ENCODE measurements at places on chromosomes 3 and 15. TPM values are rescaled to one million over a fixed set of nuclear protein-coding genes. Genes with fewer than 3 reads are reported as not detected.

DNA sequence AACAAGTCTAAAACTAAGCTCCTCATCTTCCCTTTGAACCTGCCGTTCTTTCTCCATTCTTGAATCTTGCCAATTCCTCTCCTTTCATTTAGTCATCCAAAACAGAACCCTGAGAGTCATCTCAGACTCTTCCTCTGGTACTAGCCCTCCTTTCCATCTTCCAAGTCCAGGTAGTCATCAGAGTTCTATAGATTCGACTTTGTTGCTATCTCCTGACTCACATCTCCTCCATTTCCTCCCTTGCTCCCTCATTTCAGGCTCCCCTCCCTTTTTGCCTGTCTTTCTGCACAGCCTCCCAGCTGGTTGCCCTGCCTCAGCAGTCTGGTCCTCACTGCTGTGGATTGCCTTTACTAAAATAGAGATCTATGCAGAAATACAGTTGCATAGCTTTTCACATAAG, 4.7 kb downstream of the ATG7 start:
- no peak for DNase-seq

DNA sequence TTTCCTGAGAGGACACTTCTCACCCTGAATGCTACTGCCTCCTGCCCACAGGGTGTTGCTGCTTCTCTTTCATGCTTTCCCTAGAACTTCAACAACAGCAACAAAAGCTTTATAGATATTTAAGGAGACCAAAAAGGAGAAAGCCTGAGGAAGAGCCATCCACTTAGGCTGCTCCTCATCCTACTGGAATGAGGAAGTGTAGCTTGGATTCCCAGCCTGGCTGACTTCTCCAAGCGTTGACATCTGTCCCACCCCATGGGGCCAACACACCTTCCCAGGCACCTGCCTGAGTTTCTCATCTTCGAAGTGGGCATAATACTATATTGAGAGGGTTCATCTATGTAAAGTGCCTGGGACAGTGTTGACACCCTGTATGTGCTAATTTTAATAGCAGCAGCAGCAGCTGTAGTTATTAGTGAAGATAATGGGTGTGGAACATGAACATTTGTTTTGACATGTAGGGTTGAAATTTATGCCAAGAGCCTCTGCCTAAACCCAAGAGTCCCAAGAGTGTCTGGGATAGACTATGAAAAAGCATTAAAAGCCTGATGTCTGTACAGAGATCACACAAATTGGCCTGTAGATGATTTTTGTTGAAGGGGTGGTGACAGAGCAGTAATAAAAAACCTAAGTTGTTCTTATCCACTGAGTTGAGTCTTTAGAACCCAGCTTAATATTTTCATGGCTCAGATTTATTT, 96.5 kb upstream of the PIAS1 start:
- DNase-seq, result no peak

DNA sequence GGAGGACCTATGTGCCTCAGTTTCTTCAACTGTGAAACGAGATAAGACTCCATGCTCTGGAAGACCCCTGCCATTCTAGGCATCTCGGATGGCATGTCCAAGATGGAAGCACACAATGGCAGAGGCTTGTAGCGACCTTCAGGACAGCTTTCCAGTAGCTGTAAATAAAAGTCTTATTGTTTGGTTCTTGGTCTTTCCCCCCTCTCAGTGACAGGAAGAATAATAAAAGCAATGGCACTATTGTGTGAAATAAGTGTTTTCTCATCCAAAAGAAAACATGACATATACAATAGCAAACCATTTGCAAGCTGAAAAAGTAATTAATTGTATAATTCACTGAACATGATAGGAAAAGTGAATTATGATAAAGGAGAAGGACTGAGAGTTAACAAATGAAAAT, 32.5 kb upstream of the CD47 start:
- DNase-seq, result no peak

DNA sequence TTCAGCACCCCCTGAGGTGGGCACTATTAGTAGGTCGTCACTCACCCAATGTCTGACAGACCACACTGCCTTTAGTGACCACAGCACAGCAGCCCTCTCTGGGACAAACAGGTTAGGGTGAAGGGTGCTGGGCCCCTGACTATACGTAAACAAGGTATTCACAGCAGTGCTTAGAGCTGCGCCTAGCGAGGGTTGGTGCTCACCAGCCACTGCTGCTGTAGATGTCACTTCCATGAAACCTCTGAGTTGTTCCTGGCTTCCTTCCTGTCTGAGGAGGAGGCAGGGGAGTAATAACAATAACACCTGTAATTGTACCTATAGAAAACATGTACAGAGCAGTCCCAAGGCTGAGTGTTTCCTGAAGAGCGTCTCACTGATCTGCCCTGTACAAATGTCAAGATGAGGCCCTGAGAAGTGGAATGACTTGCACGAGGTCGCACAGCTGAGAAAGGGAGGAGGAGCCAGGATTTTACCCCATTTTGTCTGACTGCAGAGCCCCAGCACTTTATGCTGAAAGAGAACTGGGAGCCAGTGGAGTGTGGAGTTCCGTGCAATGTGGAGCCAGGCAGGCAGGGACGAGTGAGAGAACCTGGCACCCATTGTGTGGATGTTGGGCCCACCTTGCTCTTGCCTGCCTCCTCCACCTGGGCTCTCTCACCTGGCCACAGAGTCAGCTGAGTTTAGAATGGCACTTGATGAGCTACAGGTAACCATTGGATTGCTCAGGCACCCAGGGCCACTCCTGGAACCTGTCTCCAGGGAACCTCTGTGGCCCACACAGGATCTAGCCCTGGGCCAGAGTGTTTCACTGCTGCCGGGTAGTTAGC, 93.8 kb downstream of the DNAJB8 start:
- DNase-seq, result no peak

GRCh38 chr3:1830851-1831250, 267.8 kb upstream of the CNTN4 start:
- no peak for DNase-seq

- peak; percentile 94 for DNase-seq
These were observed 637.2 kb downstream of the NTRK3 start for GRCh38 chr15:87619161-87619960.

DNA sequence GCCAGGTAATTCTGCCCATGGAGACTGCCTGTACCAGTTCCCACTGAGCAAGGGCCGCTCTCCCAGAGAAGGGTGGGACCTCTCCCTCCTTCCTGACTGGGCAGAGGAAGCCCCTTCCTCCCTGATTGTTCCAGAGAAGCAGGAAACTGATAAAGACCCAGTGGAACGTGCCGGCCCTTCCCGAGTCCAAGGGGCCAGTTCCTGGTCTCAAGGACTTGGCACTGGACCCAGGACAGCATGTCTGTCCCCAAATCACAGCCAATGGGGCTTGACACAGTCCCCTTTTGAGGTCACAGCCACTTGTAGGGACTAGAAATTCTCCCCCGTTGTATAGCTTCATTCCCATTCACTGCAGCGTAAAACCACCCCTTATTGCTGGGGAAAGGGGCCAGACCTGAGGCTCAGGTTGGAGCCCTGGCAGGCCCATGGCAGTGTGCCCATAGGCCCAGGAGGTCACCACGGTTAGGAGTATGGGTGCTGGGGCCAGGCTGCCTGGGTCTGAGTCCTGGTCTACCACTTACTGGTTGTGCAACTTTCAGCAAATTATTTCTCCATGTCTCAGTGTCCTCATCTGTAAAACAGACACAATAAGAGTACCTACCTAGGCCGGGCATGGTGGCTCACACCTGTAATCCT, 18.1 kb downstream of the CSRNP1 start:
- DNase-seq, result no peak

The ACKR2 gene
- not detected for total RNA-seq

The SERPINI2 gene
- total RNA-seq, result not detected

The CLDN1 gene
- 14.2 TPM for total RNA-seq

The SEC22C gene
- 69.3 TPM for total RNA-seq

Data from fibroblast of villous mesenchyme (primary cell).